ENCODE measurements at places on chromosomes 16 and 17. TPM values are rescaled to one million over a fixed set of nuclear protein-coding genes. Genes with fewer than 3 reads are reported as not detected.

CCDC154 gene
- total RNA-seq, result not detected

CETP gene
- not detected for total RNA-seq

ABCC6 gene
- total RNA-seq, result 1.8 TPM

TBC1D3G gene
- total RNA-seq, result not detected

KCNJ16 gene
- total RNA-seq, result 0.59 TPM

TLCD3B gene
- not detected for total RNA-seq

EVPLL gene
- not detected for total RNA-seq

TMC5 gene
- 0.16 TPM for total RNA-seq

HIC1 gene
- 18.0 TPM for total RNA-seq

ITGB4 gene
- 37.5 TPM for total RNA-seq

RNF43 gene
- 5.5 TPM for total RNA-seq

CD300C gene
- not detected for total RNA-seq

LPO gene
- total RNA-seq, result not detected

SLC35G6 gene
- total RNA-seq, result not detected

RCVRN gene
- total RNA-seq, result 0.24 TPM

MCRIP2 gene
- 110 TPM for total RNA-seq

UMOD gene
- total RNA-seq, result not detected

SMIM5 gene
- 6.4 TPM for total RNA-seq

KREMEN2 gene
- not detected for total RNA-seq

HSPB9 gene
- not detected for total RNA-seq

ATP1B2 gene
- 2.2 TPM for total RNA-seq

YBX2 gene
- 2.9 TPM for total RNA-seq

LGALS9 gene
- 9.7 TPM for total RNA-seq

ENDOV gene
- 4.9 TPM for total RNA-seq

TEDC2 gene
- total RNA-seq, result 0.63 TPM

DRC3 gene
- 1.7 TPM for total RNA-seq

FAM20A gene
- total RNA-seq, result 4.4 TPM

CBFA2T3 gene
- total RNA-seq, result 2.6 TPM

GP1BA gene
- not detected for total RNA-seq

QPRT gene
- 18.3 TPM for total RNA-seq

EPOP gene
- 3.1 TPM for total RNA-seq

ZP2 gene
- total RNA-seq, result not detected

TMIGD1 gene
- not detected for total RNA-seq

PMP22 gene
- total RNA-seq, result 164 TPM

CRYM gene
- 91.1 TPM for total RNA-seq

RFWD3 gene
- total RNA-seq, result 9.7 TPM

SLC47A1 gene
- 4.9 TPM for total RNA-seq

HSD11B2 gene
- total RNA-seq, result not detected

KRTAP9-8 gene
- total RNA-seq, result not detected

CALB2 gene
- 39.1 TPM for total RNA-seq

VMO1 gene
- total RNA-seq, result 3.9 TPM

CCL17 gene
- total RNA-seq, result not detected

KCNJ2 gene
- 10.7 TPM for total RNA-seq

KCNH6 gene
- total RNA-seq, result not detected

G6PC1 gene
- total RNA-seq, result not detected

P2RX1 gene
- total RNA-seq, result 0.85 TPM

KRT12 gene
- not detected for total RNA-seq

SSTR5 gene
- 2.7 TPM for total RNA-seq
